Dermis microvascular lymphatic vessel endothelial cell (primary cell): ENCODE measurements at places on chromosomes 7 and 10.

DNA sequence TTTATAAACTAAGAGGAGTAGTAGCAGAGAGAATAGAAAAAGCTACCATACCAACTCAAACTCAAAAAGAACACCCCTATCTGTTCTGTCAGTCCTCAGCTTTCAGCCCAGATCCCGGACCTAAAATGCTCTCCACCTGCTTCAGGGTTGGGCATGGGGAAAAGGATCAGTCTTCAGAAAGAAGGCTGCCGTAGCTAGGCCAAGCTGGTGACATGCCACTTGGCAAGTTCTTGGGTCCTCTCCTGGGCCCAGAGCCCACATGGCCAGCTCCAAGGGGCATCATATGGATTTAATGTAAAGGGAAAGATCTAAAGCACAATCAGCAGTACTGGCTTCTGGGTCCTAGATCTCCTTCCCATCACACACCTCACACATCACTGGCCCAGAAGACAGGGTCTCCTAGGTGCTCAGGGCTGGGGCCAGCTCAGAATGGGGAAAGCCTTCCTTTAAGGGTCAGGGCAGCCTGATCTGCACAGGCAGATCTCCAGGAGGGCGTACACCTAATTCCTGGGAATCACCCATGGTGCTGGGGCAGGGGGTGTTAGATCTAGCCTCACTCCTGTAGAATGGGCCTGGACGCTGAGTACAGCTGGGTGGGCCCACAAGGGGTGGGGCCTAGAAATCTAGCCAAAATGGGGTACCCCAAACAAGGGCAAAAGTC is 2.5 kb downstream of the VAX1 start:
- DNase-seq, result no peak

GRCh38 chr7:112571852-112572607 is 91.2 kb downstream of the LSMEM1 start:
- DNase-seq, result no peak

GRCh38 chr10:102918817-102919245 is 737 bp downstream of the CNNM2 start:
- no peak for DNase-seq

GRCh38 chr7:29282819-29283414 is 88.3 kb downstream of the CHN2 start:
- no peak for DNase-seq

DNA sequence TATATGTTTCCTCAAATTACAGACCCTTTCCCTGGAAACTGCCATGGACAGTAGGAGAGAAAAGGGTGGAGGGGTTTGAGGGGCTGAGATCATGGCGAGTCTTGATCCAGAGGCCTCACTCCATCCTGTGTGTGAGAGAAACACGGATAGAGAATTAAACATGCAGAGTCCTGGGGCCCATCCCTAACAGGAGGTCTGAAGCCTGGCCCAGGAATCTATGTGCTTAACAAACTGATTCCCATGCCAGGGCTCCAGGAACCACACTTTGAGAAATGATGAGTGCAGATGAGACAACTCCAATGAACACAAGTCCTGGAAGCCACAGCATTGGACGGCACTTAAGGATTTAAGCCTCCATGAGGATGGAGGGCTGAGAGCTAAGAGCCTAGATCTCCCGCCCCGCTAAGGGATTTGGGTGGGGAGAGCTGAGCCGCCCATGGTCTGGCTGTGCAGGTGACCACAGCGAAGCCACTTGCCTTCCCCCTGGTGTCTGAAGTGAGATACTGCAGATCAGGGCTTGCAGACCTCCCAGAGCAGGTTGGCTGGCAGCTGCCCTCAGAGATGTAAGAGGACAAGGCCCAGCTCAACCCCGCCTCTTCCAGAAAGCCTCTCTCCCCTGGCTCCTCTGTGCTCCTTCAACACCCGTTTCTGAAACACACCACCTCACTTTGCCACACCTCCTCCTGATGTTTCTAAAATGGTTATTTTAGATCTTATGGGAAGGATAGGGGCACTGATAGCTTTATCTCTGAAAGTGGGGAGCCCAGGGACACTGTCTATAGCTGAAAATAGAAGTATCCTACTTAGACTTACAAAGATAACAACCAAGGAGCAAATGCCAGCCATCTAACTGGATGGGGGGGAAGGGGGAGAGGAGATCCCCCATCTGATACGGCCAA is 24.8 kb upstream of the EIF5AL1 start:
- DNase-seq, result peak; percentile 62

DNA sequence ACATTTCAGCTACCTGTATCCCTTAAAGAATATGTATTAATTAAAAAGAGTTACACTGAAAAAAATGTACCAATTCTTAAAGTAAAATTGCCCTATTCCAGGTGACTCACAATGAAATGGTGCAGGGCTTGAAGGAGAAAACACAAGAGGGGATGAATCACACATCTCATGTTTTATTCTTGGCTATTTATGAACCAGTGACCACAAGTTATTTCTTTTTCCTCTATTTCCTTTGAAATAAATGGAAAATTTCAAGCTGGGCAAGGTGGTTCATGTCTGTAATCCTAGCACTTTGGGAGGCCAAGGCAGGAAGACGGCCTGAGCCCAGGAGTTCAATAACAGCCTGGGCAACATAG is 106.8 kb downstream of the UBE2H start:
- DNase-seq, result no peak
